ENCODE measurements at places on chromosomes 2 and 18.

DNA sequence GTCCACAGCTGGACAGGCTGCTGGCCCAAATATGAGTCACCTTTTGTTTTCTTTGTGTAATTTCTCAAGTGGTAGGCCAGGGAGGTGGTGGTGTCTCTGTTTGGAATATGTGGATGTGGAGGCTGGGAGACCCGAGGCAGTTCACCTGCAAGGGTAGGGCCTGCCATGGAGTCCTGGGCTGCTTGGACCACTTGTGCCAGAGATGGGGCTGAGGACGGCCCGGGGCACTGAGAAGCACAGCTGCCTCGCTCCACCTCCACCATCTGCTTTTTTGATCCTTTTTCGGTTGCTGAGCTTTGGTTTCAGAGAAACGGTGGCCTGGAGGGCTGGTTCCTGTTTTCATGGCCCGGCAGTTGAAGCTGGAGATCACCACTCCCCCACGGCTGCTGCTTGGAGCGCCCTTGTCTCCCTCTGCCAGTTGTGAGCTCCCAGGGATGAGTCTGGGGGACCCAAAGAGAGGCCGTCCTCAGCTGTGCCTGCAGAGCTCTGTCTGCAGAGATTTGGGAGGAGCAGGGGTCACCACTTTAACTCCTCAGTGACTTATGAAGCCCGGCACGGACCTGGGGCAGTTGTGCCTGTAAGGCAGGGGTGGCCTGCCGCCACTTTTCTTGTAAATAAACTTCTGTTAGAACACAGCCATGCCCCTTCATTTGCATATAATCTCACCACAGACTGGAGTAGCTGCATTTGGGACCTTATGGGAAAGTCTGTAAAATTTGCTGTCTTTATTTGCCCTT lies 67.6 kb upstream of the MCFD2 start:
- peak overlapping the region; percentile 86 for H3K27ac ChIP-seq
- H3K4me1 ChIP-seq: peaks cover 99% of the 10 kb centered on the region
- DNase-seq: peak; percentile 60
- peaks cover 62% of the 10 kb centered on the region for H3K36me3 ChIP-seq
- H3K4me3 ChIP-seq: peak overlapping the region; percentile 8

DNA sequence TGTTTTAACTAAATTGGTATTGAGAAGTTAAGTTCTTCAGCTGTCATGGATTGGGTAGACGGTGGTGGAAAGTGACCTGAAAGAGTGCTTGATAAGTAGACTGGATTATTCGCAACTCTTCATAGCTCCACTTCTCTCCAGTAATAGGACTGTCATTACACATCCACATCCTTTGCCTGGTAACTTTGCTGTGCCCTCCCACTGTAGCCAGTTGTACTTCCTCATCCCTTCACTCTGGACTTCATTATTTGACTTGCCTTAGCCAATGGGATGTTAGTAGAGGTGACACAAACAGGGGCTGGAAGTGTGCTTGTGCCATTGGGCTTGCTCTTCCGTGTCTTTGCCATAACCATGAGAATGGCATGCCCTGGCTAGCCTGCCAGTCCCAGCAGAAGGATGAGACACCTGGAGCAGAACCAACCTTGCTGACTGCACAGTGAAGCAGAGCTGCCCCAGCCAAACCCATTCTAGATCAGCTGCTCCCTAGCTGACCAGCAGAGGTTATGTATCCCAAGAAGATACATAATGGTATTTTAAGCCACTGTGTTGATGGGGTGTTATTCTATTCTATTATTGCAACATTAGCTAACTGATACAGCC lies 16.9 kb downstream of the QPCT start:
- H3K4me3 ChIP-seq: no peak overlapping the region
- H3K4me1 ChIP-seq: no peaks in the 10 kb centered on the region
- H3K36me3 ChIP-seq: no peaks in the 10 kb centered on the region
- no peak for DNase-seq
- H3K27ac ChIP-seq: no peak overlapping the region

- H3K4me1 ChIP-seq: no peaks in the 10 kb centered on the region
- DNase-seq: no peak
- H3K27me3 ChIP-seq: no peaks in the 10 kb centered on the region
- no peak overlapping the region for H3K4me3 ChIP-seq
- no peak overlapping the region for H3K27ac ChIP-seq
Observed at GRCh38 chr2:196125596-196125995, 45.8 kb downstream of the STK17B start.

GRCh38 chr2:163553601-163554000 lies 182.2 kb downstream of the FIGN start:
- no peaks in the 10 kb centered on the region for H3K36me3 ChIP-seq
- H3K4me1 ChIP-seq: no peaks in the 10 kb centered on the region

GRCh38 chr2:15754703-15755099 lies 163.0 kb downstream of the DDX1 start:
- H3K27me3 ChIP-seq: no peaks in the 10 kb centered on the region
- H3K36me3 ChIP-seq: no peaks in the 10 kb centered on the region
- H3K4me3 ChIP-seq: no peak overlapping the region
- H3K4me1 ChIP-seq: no peaks in the 10 kb centered on the region
- H3K27ac ChIP-seq: no peak overlapping the region

Data from thymus (tissue), 14 donors.